T-cell (primary cell): ENCODE measurements at places on chromosomes 6 and 20.

GRCh38 chr6:113292646-113293422 is 564.3 kb upstream of the MARCKS start:
- no peak for DNase-seq

GRCh38 chr20:59518881-59519706 is 85.2 kb upstream of the PHACTR3 start:
- no peak for DNase-seq

DNA sequence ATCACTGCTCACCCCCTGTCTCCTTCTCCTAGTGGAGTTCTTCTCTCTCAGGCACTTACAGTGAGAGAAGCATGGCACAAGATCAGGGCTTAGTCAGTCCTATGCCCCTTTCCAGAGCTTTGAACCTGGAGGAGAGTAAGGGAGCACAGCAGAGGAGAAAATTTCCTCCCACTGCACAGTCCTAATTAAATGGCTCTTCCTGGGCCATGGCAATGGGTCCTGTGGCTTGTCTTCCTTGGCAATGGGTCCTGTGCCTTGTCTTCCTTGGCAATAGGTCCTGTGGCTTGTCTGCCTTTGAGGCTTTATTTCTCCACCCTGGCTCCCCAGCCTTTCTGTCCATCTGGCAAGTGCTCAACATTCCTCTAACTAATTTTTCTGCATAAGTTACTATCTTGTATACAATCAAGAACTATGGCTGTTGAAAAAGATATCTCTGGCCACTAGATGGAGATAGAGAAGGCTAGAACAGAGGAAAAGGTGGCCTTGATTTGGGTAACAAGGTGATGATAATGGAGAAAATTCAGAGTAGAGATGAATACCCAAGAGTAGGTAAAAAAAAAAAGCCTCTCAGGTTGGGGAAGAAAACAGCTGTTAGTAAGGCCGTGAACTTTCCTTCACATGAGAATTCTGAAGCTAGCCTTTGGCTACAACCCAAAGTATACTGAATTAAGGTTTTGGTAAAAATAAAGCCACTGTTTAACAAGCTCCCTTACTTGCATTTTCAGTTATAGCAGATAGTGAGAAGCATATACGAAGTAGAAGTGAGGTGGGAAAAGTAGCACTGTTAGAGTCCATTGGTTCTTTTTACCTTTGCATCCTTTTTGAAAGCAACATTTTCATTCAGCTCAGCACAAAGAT is 504.9 kb downstream of the DOK5 start:
- no peak for DNase-seq

DNA sequence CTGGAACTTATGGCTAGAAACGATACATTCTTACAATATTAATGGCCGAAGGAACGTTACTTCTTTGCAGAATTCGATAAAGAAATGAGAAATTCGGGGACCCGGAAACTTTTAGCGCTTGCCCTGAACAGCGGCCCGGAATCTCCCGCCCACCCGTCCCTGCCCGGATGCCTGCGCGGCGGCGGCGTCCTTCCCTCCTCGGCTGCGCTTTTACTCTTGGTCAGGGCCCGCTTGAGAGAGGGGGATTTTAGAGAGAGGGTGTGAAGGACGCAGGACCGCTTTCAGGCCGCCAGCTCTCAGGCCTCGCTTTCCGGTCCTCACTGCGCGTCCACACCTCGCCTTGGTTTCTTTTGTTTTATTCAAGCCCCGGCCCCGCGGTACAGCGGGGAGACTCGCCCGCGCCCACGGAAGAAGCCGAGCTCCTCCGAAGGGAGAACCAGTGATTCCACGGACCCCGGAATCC is 243.7 kb downstream of the ARID1B start:
- peak; percentile 53 for DNase-seq

- DNase-seq: no peak
Measured at GRCh38 chr6:14559746-14560536, 442.4 kb downstream of the CD83 start.

DNA sequence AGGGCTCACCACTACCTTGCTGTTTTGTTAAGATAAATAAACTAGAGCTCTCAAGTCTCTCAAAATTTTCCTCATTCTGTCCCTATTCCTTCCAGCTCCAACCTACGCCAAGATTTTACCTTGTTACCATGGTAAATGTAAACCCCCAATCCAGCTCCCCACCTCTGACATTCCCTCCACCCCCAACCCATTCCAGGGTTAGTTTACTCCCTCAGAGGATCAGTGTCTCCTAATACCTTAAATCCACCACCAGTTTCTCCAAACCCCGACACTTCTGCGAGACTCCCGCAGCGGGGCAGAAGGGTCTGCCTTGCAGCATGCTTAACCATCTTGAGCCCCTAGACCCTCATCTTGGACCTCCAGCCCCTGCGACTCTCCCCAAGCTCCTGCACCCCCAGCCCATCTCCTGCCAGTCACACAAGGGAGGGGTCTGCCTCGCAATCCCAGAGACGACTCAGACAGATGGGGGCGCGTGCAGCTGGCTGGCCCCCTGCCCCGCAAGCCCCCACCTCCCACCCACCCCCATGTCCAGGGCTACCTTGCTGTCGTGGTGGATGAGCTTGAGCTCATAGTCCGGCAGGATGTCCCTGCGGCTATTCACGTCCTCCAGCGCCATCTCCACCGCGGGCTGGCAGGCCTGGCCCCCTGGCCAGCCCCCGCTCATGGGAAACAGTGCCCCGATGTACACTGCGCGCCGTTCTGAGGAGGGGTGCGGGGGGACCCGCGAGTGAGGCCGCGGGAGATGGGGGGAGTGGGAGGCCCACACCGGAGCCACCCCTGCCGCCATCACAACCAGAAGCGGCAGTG is 5.8 kb downstream of the GABBR1 start:
- no peak for DNase-seq

GRCh38 chr6:168371981-168372711 is 52.6 kb upstream of the DACT2 start:
- no peak for DNase-seq

DNA sequence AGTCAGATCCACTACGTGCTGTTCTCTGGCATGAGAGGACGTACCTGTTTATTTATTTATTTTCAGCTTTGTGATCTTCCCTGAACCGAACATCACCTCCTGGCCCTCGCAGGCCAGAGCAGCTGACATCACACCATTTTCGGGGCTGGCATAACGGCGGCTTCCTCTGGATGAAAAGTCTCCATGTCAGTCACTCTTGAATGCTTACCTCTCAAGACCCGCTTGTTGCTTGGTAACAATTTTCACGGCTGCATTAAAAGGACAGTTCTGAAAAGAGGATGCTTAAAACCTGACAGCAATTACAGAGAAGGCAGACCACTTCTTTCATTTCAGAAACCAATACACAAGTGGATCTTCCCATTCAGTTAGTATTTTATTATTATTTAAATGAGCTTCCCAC is 159.8 kb upstream of the CDH4 start:
- DNase-seq: no peak

DNA sequence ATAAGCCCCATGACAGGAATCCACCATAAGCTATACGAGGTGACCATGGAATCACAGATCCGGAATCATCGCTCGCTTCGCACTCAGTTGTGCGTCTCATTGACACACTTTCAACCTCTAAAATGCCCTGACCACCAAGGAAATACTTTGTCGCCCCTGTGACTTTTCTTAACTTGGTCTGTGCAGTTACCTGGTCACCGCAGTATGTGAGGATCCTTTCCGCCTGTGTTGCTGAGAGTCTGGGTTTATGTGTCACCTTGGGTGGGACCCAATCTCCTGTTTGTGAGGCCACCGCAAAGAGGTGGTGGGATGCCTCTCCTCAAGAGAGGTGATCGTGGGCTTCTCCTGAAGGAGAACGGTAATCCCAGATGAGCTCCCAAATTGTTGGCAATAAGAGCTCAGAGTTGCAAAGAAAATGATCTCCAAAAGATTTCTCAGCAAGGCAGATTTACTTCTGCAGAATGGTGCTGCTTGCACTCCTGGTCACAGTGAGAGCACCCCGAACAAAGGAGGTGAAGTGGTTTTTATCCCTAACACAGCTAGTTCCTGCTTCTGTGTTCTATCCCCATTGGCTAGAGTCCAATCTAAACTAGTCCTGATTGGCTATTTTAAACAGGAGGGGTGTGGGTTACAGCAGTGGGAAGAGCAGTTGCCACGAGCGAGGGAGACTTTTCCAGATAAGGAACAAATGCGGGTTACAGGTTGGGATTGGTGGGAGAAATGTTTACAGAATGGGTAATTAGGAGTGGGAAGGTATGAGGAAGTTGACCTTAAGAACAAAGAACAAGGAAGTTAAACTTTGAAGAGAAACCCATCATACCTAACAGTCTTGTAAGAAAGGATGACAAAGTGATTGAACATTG is 9.1 kb upstream of the ZNFX1 start:
- DNase-seq: no peak

DNA sequence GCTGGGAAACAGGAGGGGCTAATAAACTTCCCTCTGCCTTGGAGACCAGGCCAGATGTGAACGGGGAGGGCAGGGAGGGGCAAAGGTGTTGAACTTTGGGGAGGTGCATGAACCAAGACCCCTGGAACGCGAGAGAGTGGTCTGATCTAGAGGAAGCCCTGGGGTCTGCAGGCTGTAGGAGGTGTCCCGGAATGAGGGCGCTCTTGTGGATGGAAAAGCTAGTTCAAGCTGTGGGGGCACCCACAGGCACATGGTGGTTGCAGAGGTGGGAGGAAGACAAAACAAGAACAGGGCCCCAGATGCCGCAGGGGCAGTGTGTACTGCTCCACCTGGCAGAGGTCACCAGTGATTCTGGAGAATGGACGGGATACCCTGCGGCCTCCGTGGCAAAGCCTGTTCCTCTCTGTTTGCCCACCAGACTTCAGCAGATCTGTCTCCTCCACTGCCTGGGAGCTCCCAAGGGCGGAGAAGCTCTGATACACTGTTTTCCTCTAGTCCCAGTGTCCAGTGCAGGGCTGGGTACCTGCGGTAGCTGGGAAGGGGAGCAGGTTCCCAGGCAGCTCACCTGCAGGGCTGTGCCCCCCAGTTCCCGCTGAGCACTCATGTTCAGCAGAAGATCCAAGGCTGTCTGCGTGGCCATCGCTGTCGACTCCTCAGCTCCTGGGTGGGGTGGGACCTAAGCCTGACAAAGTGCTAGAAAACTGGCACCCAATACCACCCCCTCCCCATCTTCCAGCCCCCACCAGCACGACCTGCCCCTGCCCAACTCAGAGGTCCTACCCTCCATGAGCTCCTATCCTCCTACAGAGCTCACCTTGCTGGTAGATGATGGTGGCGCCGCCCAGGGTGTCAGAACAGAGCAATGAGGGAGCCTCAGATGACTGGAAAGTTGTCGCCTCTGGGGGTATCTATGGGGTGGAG is 14.7 kb downstream of the ZNF335 start:
- no peak for DNase-seq

DNA sequence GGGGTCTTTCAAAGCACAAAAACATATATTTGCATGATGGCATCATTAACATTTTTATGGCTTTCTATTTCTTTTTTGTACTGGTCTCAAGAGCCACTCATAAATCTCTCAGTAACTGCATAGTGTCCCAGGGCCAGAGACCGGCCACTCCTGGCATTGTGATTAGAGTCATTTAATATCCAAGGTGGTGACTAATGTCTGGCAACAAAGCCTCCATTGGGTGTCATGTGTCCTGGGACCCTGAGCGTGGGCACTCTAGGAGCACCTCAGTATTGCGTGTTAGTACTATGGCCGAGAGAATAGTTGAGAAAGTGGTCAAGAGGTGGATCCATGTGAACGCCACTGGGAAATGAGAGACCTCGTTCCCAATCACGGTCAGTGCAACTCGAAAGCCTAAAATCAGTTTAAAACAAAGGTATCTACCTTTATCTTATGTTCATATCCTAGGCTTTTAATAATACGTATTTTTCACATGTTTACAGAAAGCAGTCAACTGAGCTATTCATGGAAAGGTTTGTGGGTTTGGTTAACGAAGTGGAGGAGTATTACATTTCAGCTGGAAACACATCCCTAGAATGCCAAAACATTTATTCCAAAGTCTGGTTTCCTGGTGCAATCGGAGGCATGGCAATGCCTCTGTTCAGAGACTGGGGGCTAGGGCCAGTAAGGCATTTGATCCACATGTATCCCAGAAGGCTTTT is 2.7 kb upstream of the ESR1 start:
- DNase-seq: no peak

DNA sequence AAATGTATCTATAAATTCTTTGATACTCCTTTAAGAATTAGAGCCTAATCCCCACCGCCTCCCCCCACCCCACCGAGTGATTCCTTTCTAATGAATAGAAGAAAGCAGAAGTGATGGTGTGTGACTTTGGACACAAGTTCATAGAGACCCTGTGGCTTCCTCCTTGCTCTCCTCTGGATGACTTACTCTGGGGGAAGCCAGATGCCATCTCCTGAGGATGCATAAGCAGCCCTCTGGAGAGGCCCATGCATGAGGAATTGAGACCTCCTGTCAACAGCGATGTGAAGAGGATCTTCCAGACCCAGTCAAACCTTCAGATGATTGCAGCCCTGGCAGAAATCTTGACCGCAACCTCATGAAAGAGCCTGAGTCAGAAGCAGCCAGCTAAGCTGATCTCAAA is 21.1 kb downstream of the AHCY start:
- DNase-seq: no peak

GRCh38 chr20:48348022-48348421 is 479.8 kb downstream of the PREX1 start:
- DNase-seq: no peak

DNA sequence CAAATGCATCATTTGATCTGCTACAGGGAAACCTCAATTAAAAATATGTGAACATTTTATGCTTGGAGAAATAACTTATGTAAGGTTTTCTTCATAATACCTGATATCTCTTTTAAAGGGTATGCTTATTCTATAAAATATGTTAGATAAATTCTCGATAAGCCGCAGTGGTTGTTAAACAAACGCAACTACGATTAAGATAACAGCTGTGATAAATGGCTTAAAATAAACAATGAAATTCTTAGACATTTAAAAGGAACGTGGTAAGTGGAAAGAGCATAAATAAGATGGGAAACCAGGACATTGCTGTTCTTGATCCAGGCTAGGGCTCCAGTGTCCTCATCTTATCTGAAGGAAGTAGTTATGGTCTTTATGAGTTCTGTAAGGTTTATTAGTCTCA is 415.9 kb downstream of the CD83 start:
- DNase-seq: no peak

DNA sequence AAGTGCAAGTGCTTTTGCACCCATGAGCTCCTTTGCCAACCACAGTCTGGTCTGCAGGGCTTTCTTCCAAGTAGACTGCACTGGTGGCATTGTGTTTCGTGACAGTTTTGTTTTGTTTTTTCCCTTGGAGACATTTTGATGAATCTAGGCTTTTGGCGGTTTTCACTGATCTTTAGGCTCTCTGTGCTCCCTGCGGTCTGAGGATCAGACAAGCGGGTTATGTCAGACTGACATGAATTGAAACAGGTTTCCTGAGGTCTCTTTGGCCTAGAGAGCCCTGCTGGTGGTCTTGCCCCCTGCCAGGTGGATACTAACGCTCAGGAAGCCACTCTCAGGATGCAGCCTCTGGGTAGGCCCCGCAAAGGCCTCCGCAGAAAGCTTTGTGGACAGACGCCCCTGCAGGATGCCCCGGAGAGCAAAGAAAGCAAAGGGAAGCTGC is 555.4 kb upstream of the AGPAT4 start:
- no peak for DNase-seq

- no peak for DNase-seq
Measured at GRCh38 chr6:53031281-53031680, 33.9 kb upstream of the FBXO9 start.

- DNase-seq: no peak
Measured at GRCh38 chr6:105832313-105832761, 253.8 kb upstream of the PRDM1 start.
